Peyer's patch (tissue), 4 donors: ENCODE measurements at places on chromosomes 2 and 18. TPM values are rescaled to one million over a fixed set of nuclear protein-coding genes. Genes with fewer than 3 reads are reported as not detected.

Gene RAB6D
- 3.0 TPM for total RNA-seq

Gene RESP18
- not detected for total RNA-seq

Gene C2orf66
- not detected for total RNA-seq

Gene TMSB10
- 4,888 TPM for total RNA-seq

Gene HS1BP3
- 34.7 TPM for total RNA-seq

Gene CYTIP
- total RNA-seq = 21.7 TPM

Gene HOXD12
- not detected for total RNA-seq

Gene POTEJ
- total RNA-seq = not detected

Gene PDE6D
- 27.7 TPM for total RNA-seq

Gene OTOF
- total RNA-seq = 0.66 TPM

Gene FRZB
- total RNA-seq = 9.1 TPM

Gene OSBPL1A
- 56.1 TPM for total RNA-seq

Gene CCNT2
- 26.2 TPM for total RNA-seq

Gene NAB1
- total RNA-seq = 30.6 TPM

DNA sequence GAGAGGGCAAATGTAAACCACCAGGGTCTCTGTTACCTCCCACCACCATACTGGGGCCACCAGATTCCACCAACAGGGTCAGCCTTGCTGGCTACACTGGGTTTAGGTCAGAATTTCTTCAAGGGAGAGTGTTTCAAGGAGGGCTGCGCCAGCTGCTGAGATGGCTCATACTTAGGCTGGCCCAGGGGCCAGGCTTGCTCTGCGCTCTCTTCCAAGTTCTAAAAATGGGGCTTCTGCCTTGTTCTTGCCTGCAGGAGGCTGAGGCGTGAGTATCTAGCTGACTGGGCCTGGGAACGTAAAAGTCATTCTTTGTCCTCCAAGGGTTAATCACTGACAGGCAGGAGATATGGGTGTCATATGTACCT lies 28.1 kb downstream of the MRPL33 start:
- no peak for DNase-seq

- no peak for DNase-seq
These were observed 5.2 kb downstream of the CCL20 start for GRCh38 chr2:227818675-227819397.

DNA sequence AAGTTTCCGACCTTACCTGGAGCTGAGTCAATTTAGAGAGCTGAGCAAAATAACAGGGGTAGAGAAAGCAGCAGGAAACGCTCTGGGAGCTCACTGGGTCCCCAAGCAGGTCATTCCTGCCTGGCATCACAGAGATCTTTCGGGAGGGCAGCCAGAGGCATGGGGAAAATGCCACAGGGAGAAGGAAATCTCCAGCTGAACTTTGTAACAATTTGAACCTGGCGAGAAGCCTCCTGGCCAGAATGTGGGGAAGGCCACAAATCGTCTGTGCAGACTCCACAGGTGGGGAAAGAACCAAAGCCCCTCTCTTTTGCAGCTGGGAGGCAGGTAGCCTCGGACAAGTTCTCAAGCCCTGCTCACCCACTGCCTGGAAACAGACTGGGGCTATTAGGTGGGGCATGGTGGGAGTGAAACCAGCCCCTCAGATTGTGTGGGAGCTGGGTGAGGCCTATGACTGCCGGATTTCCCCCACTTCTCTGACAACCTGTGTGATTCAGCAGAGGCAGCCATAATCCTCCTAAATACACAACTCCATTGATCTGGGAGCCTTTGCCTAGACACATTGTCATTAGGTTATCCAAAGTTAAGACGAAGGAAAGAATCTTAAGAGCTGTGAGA lies 53.9 kb downstream of the INO80D start:
- no peak for DNase-seq

GRCh38 chr2:154449951-154450658 lies 248.4 kb upstream of the KCNJ3 start:
- DNase-seq = no peak

DNA sequence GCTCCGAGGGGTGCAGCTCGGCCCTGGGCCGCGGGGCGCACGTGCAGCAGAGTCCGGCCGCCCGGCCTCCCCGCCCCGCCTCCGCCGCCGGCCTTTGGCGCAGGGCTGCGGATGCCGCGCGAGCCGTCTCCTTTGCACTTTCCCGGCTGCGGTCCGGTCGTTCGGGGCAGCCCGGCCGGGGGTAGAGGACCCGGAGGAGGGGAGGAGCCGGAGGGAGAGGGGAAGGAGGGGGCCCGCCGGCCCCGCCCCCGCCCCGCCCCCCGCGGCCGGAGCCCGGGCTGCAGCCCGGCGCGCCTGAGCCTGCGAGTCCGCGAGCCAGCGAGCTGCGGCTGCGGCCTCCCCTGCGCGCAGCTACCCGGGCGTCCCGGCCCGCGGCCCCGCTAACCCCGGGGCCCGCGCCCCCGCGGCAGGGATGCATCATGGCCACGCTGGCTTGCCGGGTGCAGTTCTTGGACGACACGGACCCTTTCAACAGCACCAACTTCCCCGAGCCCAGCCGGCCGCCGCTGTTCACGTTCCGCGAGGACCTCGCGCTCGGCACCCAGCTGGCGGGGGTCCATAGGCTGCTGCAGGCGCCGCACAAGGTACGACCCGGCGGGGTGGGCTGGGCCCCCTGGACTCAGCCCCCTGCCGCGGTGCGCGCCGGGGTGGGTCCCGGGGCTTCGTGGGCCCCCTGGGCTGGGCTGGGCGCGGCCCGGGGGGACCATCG lies at the start of gene FHOD3:
Gene FHOD3, plus strand, starts transcription at position 297 of the 709 bp plus-strand sequence. Its CDS starts 123 bp downstream, at position 420.
- DNase-seq = no peak

DNA sequence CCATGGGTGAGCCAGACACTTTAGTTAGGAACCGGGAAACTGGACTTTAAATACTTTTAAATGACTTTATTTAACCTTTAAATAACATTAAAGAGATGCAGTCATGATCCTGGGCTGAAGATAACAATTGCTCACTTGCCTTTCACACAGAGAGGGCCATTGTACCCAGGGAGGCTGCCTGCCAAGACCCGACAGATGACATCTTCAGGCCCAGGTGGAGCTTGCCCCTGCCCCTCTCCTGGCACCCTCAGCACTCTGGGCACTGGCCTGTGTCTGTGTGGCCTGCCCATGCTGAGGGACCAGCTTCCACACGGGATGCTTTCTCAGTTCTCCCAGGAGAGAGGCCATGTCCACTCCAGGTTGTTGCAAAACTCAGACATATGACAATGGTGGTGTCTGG lies 216.4 kb upstream of the MYT1L start:
- DNase-seq = no peak

DNA sequence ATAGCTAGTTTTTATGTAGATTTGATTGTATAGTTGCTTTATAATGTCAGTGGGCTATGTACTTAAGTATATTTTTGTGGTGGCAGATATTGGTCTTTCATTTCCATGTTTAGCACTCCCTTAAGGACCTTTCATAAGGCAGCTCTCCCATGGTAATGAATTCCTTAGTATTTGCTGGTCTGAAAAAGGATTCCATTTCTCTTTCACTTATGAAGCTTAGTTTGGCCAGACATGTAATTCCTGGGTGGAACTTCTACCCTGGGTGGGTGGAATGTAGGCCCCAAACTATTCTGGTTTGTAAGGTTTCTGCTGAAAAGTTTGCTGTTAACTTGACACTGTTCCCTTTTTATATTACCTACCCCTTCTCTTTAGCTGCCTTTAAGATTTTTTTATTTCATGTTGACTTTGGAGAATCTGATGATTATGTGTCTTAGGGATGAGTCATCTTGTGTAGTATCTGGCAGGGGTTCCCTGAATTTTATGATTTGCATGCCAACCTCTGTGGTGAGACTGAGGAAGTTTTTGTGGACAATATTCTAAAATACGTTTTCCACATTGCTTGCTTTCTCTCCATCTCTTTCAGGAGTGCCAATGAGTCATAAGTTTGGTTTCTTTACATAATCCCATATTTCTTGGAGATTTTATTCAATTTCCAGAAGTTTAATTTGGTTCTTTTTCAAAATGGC lies 65.4 kb upstream of the VRK2 start:
- DNase-seq = no peak

DNA sequence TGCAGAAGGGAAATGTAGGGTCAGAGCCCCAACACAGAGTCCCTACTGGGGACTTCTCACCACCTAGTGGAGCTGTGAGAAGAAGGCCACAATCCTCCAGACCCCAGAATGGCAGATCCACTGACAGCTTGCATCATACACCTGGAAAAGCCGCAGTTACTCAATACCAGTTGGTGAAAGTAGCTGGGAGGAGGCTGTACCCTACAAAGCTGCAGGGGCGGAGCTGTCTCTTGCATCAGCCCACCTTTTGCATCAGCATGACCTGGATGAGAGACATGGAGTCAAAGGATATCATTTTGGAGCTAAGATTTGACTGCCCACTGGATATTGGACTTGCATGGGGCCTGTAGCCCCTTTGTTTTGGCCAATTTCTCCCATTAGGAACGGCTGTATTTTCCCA lies 237.3 kb downstream of the CALCRL start:
- no peak for DNase-seq

DNA sequence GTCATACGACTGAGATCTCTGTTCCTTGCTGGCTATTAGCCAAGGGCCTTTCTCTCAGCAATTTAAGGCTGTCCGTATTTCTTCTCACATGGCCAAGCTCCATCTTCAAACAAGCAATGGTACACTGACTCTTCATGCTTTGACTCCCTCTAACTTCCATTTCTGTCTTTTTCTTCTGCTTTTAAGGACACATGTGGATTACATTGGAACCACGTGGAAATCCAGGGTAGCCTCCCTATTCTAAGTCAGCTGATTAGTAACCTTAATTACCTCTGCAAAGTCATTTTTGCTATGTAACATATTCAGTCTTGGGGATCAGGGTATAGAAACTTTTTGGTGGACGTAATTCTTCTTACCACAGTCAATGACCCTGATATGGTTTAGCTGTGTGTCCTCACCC lies 41.5 kb upstream of the ZNF396 start:
- DNase-seq = no peak

GRCh38 chr2:120269816-120270215 lies 17.2 kb downstream of the RALB start:
- DNase-seq = no peak

GRCh38 chr18:32349728-32350395 lies 120.8 kb downstream of the GAREM1 start:
- DNase-seq = peak; percentile 79

GRCh38 chr2:44927985-44928482 lies 13.5 kb upstream of the SIX3 start:
- DNase-seq = no peak

- no peak for DNase-seq
These were observed 26.5 kb downstream of the CALCRL start for GRCh38 chr2:187421519-187421918.

GRCh38 chr2:189522435-189523151 lies 58.0 kb downstream of the SLC40A1 start:
- DNase-seq = no peak

- DNase-seq = no peak
These were observed 15.5 kb downstream of the AQP12A start for GRCh38 chr2:240707043-240707756.
